HuH-7 (cell line): ENCODE measurements at places on chromosomes 6 and 20.

DNA sequence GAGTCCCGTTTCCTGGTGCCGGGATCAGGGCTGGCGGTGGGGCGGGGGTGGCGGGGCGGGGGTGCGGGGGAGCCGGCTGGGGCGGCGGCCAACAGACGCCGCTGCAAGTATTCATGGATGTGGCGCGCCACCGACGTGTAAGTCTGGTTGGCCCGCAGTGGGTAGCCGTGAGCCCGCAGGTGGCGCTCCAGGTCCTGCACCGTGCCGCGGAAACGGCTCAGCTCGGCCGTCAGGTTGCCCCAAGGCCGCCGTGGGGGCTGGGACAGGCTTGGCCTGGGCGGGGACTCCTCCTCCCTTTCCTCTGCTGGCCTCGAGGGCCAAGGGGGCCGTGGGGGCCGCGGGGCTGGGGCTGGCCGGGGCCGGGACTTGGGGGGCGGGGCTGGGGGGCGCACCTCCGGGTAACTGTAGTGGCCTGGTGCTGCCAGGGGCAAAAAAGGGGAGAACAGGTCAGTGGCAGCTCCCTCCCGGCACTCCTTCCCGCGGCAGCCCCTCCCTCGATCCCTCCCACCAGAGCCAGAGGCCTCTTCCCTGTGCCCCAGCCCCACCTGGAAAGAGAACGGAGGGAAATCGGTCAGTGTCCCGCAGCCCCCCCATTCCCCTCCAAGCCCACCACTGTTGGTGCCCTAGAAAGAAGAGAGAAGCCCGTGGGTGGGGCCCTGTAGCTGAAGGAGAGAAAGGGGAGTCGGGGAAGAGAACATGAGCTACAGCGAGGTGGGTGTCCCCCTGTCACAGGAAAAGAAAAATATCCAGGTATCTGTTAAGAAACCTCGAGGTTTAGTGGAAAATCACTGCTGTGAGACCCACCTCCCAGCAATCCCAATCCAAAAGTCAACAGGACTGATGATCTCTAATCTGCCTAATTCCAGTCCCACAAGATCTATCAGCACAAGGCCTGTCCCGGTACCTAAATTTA, 21.3 kb downstream of the TNXB start:
- peak; percentile 92 for DNase-seq

DNA sequence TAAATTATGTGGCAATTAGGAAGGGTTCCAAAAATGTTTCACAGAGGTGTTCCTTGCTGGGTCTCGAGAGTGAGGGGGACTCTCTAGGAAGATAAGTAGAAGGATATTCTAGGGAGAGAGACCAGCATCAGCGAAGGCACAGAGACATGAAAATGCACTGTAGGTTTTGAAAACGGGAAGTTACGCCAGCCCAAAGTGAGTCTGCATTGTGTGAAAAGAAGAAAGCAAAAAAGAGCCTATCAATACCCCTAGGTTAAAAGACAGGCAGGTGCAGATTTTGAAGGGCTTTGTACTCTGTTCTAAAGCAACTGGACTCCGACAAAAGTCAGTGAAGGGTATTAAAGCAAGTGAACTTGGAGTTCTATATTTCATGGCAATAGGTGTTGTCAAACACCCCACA, 25.7 kb upstream of the MRAP2 start:
- DNase-seq = no peak

DNA sequence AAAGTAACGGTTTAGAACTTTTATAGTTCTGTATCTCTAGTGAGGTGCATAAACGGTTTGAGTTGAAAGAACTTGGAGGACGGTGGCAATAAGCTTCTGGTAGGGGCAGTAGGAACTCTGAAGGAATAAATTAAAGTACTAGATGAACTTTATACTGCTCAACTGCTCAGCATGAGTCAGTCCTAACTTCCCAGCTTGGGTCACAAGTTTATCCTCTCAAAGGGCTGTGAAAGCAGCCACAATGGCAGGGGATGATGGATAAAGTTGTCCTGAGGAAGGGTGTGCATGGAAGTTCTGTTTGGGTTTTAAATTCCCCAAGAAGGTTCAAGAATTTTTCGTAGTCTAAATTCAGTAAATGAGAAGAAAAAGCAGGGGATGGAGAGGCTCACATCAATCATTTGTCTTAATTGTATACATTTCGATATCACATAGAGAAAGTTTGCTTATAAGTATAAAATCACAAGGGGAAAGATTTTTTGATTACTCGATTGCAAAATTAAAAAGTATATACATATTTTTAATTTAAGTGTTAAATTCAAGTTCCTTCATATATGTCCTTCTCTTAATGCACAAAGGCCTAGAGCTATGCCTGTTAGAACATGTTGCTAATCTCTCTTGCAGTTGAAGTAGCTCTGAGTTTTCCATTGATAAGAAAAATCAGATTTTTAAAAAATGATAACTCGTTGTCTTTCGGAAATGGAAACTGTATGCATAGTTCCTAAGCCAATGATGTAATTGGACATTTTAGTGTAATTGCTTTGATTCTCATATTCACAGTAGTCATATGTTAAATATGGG, 55.3 kb upstream of the JAG1 start:
- DNase-seq = no peak

DNA sequence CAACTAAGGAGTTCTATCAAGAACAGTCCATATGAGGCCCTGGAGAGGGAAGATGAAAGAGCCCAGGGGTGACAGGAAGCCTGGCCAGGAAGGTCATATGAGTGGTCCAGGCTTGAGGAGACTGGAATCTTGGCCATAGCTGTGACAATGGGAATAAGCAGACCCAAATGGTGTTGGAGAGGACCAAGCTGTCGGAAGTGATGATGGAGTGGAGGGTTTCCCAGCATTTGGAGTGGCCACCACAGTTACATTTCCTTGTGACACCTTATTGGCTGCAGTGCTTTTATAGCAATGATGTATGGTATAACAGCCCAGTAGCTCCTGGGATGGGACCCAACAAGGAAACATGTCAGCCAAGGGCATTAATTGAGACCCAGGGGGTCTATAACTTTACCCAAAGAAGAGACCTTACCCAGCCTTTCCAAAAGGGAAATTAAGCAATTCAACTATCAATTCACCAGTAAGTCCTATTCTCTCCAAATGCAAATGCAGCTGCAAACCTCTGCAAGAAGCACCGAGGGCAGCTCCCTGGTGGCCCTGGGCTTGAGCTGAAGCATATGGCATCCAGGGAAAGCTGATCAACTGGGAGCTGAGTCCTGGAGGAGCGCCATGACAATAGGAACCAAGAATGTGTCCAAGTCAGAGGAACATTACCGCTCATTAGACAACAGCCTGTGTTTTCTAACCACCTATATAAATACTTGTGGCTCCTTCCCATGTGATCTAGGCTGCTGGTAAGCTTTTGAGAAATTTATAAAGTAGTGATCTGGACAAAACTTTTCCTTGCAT, 219.4 kb downstream of the SOD2 start:
- no peak for DNase-seq

GRCh38 chr6:105227295-105227767, 47.5 kb upstream of the POPDC3 start:
- no peak for DNase-seq

- no peak for DNase-seq
Observed at GRCh38 chr6:87791029-87791428, 89.0 kb upstream of the AKIRIN2 start.

DNA sequence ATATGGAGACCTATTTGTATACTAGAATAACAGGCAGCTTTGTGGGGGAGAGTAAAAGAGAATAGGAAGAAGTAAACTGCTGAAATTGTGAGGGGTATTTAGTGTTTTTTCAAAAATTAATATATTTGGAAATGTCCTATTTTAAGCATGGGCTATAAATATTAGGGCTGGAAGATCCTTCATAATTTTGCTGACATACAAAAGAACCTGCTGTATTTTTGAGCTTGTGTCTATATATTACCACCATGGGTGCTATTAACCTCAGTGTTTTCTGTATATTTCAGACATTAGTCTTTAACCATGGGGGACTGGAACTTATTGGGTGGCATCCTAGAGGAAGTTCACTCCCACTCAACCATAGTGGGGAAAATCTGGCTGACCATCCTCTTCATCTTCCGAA, at the start of gene GJA10:
GJA10 (plus strand) TSS at position 301 of the 400 bp plus-strand sequence; CDS start at position 301, 0 bp downstream.
- DNase-seq = no peak

DNA sequence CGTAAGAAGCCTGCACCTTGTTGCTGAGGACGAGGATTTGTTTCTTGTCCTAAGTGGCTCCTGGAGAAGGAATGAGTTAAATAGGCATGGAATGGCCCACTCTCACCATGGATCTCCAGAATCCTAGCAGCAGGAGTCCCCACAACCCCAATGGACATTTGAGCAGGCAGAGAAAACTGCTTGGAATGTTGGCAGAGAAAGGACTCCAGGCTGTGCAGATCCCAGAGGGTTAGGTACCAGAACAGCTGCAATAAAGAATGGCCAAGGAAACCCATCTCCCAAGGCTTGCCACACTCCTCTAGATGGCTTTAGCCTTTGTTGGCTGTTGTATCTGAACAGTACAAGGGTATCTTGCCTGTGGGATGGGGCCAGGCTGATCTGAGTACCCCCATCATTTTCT, 1415.7 kb upstream of the ADGRB3 start:
- no peak for DNase-seq

DNA sequence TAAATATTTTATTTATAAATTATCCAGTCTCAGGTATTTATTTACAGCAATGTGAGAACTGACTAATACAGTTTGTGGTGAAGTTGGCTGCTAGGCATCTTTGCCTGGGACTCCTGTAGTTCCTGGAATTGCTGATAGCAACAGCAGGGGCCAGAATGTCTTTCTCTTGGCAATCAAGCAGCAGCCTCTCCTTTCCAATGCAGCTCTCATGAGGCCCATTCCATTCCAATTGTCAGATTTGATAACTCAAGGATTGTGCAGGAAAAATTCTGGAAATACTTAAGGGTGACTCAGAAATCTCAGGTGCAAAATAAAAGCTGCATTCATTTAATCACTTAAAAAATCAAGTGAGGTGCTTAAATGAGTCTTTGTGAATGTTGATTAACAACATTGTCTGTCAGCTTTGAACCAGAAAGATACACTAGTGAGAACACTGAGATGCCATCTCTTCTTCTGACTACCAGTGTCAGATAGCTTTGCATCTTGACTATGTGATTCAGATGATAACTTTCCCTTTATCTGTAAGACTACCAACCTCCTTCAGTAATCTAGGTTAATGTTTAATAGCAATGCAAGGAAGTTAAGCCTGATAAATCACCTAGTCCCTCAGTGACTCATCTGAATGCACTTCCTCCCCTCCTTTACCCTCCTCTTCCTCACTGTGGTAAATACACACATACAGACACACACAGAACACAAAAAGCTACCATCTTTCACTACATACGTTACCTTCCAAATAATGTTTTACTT, 32.1 kb upstream of the COL21A1 start:
- DNase-seq = no peak

GRCh38 chr6:165701005-165701404, 38.0 kb upstream of the PDE10A start:
- DNase-seq = no peak

- DNase-seq = no peak
Observed at GRCh38 chr6:2792330-2793110, 27.3 kb downstream of the WRNIP1 start.

- DNase-seq = no peak
Observed at GRCh38 chr20:4065391-4065844, 50.1 kb upstream of the RNF24 start.

DNA sequence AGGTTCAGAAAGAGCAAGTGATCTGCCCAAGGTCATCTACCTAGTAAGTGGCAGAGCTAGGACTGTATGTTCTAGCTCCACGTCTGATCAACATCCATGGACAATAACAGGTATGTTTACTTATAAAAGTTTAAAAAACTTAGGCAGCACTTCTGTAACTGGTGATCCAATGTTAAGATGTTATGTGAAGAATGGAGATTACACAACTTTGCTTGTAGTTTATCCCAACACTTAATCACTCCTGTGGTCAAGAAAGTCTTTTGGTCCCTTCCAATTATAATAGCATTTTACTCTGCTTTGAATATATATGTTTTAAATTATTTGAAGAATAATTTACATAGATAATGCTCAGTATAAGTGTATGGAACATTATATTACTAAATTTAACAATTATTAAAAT, 4.8 kb downstream of the FBXO30 start:
- no peak for DNase-seq

DNA sequence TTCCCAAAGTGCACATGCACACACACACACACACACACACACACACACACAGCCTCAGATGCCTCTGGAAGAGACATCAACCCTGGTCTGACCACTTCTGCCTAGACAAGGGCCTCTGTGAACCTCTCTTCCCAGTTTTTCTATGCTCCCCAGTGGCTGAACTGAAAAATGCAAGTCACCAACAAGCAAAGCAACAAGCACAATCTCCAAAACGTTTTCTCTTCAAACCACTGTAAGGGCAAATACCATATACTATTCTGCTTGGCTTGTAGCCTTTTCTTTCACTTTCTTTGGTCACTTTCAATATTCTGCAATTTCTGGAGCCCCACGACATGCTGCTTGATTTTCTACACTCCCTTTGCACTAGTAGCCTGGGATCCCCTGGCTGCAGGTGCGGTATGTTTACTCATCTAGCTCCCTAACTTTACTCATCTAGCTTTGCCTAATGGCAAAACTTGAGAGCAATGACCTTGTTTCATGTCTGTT, 121.4 kb upstream of the DST start:
- peak; percentile 25 for DNase-seq

GRCh38 chr20:39445095-39445494, 483.0 kb downstream of the DHX35 start:
- DNase-seq = no peak

GRCh38 chr6:125888989-125889656, 67.4 kb upstream of the HINT3 start:
- DNase-seq = peak; percentile 20
